Activated CD4-positive, alpha-beta memory T cell treated with anti-CD3 and anti-CD28 coated beads for 36 hours (primary cell): ENCODE measurements at places on chromosomes 1 and 21. TPM values are rescaled to one million over a fixed set of nuclear protein-coding genes. Genes with fewer than 3 reads are reported as not detected.

The RBP7 gene
- total RNA-seq = not detected

- H3K27me3 ChIP-seq = no peaks in the 10 kb centered on the region
- H3K36me3 ChIP-seq = no peaks in the 10 kb centered on the region
- no peak overlapping the region for H3K27ac ChIP-seq
- DNase-seq = no peak
Measured at GRCh38 chr1:183735069-183735860, 69.7 kb upstream of the RGL1 start.

DNA sequence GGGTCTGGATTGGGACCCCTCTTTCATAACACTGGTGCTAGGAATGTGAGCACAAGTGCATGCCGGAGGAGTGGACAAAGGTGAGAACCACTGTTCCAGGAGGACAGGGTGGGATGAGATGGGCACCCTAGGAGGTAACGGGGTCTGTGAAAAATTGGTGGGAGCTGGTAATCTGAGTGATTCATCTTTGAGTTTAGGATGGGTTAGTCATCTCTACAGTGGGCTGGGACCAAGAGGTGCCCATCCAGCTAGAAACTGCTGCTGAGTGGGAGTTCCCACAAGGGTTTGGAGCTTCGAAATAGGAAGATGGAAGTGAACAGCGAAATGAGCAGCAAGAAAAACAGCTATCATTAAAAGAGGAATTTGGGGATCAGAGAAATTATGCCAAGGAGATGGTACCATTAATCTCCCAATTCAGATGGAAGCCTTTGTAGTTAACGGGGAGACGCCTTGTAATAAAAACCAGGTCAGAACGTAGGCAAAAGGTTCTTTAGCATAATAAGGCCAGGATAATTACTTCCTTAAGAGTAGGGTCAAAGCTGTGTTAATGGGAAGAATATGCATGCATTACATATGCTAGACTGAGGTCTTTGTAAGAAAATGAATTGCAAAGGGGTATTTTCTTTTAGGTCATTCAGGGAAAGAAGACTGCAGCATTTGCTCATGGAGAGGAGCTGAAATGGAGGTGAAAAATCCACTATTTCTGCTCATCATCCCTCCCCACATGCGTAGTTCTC, 55.5 kb downstream of the OLFML3 start:
- H3K27me3 ChIP-seq = no peaks in the 10 kb centered on the region
- H3K4me1 ChIP-seq = no peaks in the 10 kb centered on the region
- no peak overlapping the region for H3K27ac ChIP-seq
- DNase-seq = no peak
- H3K36me3 ChIP-seq = no peaks in the 10 kb centered on the region

The KLHL17 gene
- total RNA-seq = 30.6 TPM

DNA sequence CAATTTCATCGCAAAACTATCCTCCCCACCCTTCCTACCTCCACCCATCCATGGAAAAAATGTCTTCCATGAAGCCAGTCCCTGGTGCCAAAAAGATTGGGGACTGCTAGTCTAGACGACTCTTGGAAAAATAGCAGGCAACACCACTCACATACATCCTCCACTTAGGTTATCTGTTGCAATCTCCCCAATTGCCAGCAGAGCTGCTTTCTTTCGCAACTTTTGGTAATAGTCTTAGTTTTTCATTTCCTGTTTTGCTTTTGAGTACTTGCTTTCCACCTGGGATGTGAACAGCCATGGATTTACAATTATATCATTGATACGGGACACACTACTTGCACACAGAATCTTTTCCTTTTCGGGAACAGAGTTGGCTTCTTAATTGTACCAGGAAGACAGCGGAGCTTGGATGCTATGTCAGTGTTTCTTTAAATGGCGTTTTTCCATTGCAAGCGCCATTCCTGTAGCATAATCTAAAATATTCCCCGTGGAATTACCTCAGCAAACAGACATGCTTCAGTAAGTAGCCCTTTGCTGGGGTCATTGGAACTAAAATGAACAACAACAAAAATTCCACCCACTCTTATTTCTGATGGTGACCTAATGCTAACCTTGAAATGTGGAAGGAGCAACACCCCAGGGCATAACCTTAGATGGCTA, 183.3 kb upstream of the ADGRL2 start:
- no peak overlapping the region for H3K27ac ChIP-seq
- H3K4me3 ChIP-seq = no peak overlapping the region
- H3K27me3 ChIP-seq = no peaks in the 10 kb centered on the region
- no peaks in the 10 kb centered on the region for H3K36me3 ChIP-seq
- H3K4me1 ChIP-seq = no peaks in the 10 kb centered on the region

The KCNJ10 gene
- total RNA-seq = not detected

The DPT gene
- total RNA-seq = not detected

- H3K4me3 ChIP-seq = no peak overlapping the region
- peak overlapping the region; percentile 64 for H3K27ac ChIP-seq
- no peak for DNase-seq
- H3K4me1 ChIP-seq = peaks cover 88% of the 10 kb centered on the region
- H3K27me3 ChIP-seq = no peaks in the 10 kb centered on the region
Measured at GRCh38 chr1:18931730-18932129, 24.7 kb downstream of the IFFO2 start.

DNA sequence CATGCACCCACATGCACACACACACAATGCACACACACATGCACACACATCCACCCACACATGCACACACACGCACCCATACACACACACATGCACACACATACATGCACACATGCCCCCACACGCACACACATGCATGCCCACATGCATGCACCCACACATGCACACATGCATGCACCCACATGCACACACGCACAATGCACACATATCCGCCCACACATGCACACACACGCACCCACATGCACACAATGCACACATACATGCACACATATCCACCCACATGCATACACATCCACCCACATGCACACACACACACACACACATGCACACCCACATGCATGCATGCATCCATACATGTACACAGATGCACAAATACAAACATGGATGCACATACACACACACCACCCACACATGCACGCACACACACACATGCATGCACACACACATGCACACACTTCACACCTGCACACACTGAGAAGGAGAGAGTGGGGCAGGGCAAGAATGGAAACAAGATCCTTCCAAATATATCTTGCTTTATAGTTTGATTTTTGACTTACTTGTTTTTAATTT, 123.2 kb downstream of the NPHP4 start:
- no peak for DNase-seq
- H3K27ac ChIP-seq = no peak overlapping the region
- H3K4me1 ChIP-seq = no peaks in the 10 kb centered on the region
- no peaks in the 10 kb centered on the region for H3K27me3 ChIP-seq
- no peak overlapping the region for H3K4me3 ChIP-seq
- no peaks in the 10 kb centered on the region for H3K36me3 ChIP-seq
